CD14-positive monocyte (primary cell): ENCODE measurements at places on chromosomes 12 and 14. TPM values are rescaled to one million over a fixed set of nuclear protein-coding genes. Genes with fewer than 3 reads are reported as not detected.

The ATXN7L3B gene
- 17.1 TPM for polyA plus RNA-seq

The FANCM gene
- 0.66 TPM for polyA plus RNA-seq

The OASL gene
- polyA plus RNA-seq = 9.9 and 11.3 TPM in 2 replicates

The GPRC5D gene
- 0.49 TPM in 1 of 2 replicates, not detected in the other for polyA plus RNA-seq

The SSTR1 gene
- not detected for polyA plus RNA-seq

The FOXG1 gene
- not detected for polyA plus RNA-seq

The AQP6 gene
- not detected for polyA plus RNA-seq

- DNase-seq = peak; percentile 7
Observed at GRCh38 chr12:104137001-104137901, 759 bp downstream of the NFYB start.

DNA sequence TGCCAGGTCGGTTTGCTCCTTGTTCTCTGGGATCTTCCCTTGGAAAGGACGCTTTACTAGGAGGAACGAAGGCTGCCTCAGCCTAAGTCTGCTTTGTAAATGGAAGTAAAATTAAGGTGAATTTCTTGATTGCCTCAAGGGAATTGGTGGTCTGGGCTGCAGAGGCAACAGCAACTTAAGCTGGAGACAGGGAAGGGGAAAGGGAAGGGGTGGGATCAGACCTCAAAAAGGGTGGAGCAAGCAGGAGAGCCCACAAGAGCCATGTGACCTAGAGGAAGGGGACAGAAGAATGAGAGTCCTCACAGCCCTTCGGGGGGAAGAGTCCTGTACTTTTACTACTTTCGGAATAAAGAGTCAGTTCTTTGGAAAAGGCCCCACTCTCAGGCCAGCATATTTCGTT is 147.9 kb downstream of the PPM1H start:
- DNase-seq = no peak

- DNase-seq = no peak
Observed at GRCh38 chr14:53011053-53011462, 60.2 kb upstream of the FERMT2 start.

GRCh38 chr14:99931308-99931707 is 133.9 kb upstream of the EVL start:
- DNase-seq = no peak

GRCh38 chr12:43349863-43350262 is 202.1 kb downstream of the ADAMTS20 start:
- DNase-seq = no peak

DNA sequence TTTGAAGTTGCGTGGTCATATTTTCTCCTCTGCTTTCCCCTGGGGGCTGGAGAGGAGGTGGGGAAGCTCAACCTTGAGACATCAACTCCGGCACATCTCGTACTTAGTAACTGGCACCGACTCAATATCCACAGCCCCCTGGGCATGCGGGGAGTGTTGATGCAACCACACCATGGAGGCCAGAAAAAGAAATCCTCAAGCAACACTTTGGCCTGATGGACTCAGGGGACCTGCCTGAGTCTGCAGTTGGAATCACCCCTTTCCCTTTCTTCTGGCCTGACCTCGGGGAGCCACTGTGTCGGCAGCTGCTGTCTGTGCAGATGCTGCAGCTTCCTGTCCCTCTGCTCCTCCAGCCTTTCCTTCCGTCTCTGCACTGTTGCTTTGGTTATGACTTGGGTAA is 11.4 kb upstream of the AACS start:
- DNase-seq = no peak

- no peak for DNase-seq
Observed at GRCh38 chr12:130583800-130584199, 132.3 kb downstream of the RIMBP2 start.

- no peak for DNase-seq
Observed at GRCh38 chr14:51738754-51739153, 87.0 kb downstream of the FRMD6 start.

DNA sequence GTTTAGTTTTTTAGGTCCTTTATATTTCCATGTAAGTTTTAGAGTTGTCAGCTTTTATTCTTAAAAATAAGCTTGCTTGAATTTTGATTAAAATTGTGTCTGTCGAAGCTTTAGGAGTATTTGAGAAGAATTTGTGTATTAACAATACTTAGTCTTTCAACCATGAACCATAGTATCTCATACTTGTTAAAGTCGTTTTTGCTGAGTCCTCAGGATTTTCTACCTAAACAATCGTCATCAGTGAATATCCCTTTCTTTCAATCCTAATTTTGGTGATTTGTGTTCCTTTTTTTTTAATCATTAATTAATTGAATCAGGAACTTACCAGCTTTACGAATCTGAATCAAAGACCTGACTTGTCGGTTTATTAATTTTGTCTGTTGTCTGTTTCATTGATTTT is 18.2 kb downstream of the CAND1 start:
- DNase-seq = no peak

GRCh38 chr14:91257328-91258010 is 13.0 kb upstream of the GPR68 start:
- DNase-seq = no peak

DNA sequence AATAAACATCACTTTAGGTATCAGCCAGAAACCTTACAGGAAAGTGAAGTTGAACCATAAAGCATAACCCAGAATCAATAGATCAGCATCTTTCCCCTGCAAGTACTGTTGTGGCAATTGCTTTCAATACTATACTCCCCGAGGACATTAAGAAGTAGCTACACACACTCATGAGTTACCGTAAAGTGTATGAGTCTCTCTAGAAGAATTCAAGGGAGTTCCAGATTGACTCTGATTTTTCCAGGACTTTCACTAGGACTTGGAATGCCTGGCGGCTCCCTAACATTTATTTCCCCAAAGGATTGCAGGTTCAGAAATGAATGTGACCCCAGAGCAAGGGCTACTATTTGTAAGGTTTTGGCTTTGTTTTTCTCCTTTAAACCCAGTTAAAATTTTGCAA is 465.4 kb upstream of the MDGA2 start:
- DNase-seq = no peak

- no peak for DNase-seq
Observed at GRCh38 chr12:112162241-112162790, 37.0 kb downstream of the TRAFD1 start.

- DNase-seq = no peak
Observed at GRCh38 chr14:68658943-68659931, 133.6 kb downstream of the ZFP36L1 start.
